ENCODE measurements at places on chromosomes 7 and 10.

- DNase-seq = no peak
Measured at GRCh38 chr10:49050906-49051305, 64.4 kb downstream of the VSTM4 start.

GRCh38 chr10:118272149-118272721, 69.9 kb downstream of the FAM204A start:
- DNase-seq = no peak

DNA sequence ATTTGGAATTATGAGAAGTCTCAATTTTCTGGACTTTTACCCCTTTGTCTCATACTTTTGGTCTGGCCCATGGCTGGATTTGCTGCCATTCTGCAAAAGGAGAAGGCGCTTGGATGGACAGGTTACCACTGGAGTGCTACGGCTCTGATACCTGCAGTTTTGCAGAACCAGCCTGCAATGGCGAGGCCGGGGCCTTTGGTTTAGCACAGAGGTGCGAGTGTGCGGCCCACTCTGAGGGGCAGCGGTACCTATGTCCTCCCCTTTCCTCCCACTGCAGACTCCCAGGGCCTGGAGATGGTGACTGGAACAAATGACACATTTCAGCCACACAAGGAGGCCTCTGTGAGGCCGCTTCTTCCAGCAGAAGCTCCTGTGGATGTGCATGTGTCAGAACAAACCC, 11.9 kb downstream of the ZNF777 start:
- DNase-seq = no peak

GRCh38 chr10:118523775-118524174, 71.7 kb downstream of the PRLHR start:
- DNase-seq = no peak

DNA sequence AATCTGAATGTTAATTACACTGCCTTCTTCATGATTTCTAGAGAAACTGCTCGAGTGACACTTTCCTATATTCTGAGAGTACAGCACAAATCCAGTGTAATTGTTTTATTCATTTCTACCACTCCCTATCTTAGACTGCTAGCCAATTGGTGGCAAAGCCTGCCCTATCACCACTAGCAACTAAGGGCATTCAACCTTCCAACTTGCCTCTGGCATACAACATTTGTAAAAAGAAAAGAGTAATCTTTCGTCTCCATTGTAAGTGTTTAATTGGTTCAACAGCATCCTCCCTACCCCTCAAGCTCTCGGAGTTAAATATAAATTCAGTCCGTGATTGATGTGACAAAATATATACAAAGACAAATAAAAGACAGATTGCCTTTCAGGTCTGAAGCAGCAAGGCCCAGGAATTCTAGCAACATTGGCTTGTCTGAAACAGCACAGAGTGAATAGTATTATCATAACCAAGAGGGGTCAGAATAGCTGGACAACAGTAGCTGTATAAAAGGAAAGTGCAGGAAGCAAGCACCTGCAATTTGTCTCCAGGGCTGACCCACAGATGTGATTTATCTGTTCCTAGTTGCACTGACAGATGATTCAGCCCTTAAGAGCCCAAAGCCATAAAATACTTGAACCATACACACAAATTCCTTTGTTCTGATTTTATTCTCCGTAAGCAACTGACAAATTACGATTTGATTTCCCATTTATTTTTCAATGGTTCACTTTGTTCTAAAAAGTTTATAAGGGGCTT, 47.6 kb upstream of the ANKRD1 start:
- DNase-seq = no peak

- DNase-seq = no peak
Measured at GRCh38 chr7:2808891-2809665, 35.0 kb downstream of the GNA12 start.

DNA sequence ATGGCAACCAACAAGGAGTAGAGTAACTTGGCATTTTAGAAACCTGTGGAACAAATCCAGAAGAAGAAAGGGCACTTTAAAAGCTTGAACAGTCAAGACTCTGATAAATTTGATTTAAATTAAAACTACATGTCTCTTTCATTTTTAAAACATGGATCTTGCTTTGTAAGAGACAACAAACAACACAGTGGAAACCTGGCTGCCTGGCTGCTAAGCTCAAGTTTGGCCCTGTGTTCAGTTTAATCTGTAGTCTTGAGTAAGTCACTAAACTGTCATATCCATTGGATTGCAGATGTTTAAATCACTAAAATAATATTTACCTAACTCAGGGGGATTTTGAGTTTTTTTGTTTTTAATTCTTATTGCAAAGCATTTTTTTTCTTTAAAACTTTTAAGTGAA, 374.9 kb upstream of the SEMA3D start:
- no peak for DNase-seq

- DNase-seq = no peak
Measured at GRCh38 chr10:6274484-6274883, 71.8 kb downstream of the PFKFB3 start.

GRCh38 chr7:826230-826917, 5.9 kb upstream of the SUN1 start:
- no peak for DNase-seq

GRCh38 chr7:131502810-131503508, 53.5 kb downstream of the PODXL start:
- DNase-seq = no peak

DNA sequence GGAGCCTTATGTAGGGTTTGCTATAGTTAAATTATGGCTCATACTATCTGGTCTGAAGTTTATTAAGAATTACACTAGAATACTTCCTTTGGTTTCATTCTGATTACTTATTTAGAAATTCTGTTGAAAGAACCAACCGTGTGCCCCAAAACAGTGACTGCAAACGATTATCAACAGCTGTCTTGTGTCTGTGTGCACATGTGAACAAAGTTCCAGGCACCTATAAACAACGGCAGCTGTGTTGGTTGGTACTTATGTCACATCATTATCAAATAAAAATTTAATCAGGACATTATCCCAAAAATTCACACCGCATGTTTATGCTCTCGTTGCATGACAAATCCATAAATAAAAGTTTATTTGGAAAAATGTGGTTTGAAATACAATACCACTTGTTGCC, 80.6 kb downstream of the USP6NL start:
- DNase-seq = no peak

- DNase-seq = no peak
Measured at GRCh38 chr7:71145906-71146901, 14.3 kb downstream of the GALNT17 start.

Measured in NCI-H446 treated with DMSO at 0.1 percent for 48 hours (cell line).